Stimulated activated CD4-positive, alpha-beta T cell treated with anti-CD3 and anti-CD28 coated beads, Interleukin-1b, Interleukin-23, amount 100 ng/mL, for 4 hours (primary cell): ENCODE measurements at places on chromosomes 5 and 9.

GRCh38 chr5:16137177-16137576 lies 42.4 kb downstream of the MARCHF11 start:
- DNase-seq, result no peak

- no peak for DNase-seq
Measured at GRCh38 chr9:101639785-101640665, 45.3 kb upstream of the PPP3R2 start.

DNA sequence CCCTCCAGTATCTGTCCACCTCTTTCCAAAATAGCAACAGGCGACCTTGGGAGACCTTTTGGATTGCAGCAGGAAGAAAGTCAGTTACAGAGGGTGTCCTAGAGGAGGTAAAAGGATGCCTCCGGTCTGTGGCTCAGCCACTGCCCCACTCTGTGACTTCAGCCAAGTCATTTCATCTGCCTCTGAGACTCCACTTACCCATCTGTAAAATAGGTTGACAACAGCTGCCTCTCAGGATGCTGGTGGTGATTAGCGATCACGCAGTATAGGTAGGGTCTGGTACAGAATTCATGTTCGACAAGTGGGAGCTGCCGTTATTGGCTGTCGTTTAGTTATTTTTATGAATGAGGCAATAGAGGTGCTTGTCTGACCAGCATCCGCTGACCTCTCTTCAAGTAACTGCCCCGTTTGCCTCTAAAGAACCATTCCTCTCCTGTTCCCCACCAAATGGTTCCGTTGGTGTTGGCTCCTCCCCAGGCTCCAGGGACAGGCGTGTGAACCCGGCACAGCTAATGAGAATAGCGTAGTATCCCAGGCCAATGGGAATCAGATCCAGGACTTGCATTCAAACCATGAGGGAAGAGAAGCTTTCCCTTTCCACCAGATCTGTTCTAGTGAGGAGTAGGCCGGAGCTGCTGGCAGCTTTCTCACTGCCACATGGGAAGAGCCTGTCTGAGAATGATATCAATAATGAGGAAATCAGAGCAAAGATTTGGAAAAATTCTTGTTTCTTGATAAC lies 64.1 kb downstream of the SMIM23 start:
- no peak for DNase-seq

GRCh38 chr5:79692596-79692995 lies 3.0 kb downstream of the CMYA5 start:
- no peak for DNase-seq

- peak; percentile 26 for DNase-seq
Measured at GRCh38 chr9:90915693-90916092, 114.1 kb downstream of the SYK start.
